ENCODE measurements at places on chromosomes 12 and 14. TPM values are rescaled to one million over a fixed set of nuclear protein-coding genes. Genes with fewer than 3 reads are reported as not detected.

- no peak within 1 kb of the TSS for H3K4me3 ChIP-seq
- no peaks in the 10 kb centered on the region for H3K36me3 ChIP-seq
- no peak for DNase-seq
- no peaks in the 10 kb centered on the region for H3K4me1 ChIP-seq
- H3K27me3 ChIP-seq = no peaks in the 10 kb centered on the region
These were observed at the start of gene EVL for GRCh38 chr14:100065111-100065871. Gene EVL, plus strand, starts transcription at chr14:100065422. Its CDS starts 79 bp downstream, at chr14:100065501.

DNA sequence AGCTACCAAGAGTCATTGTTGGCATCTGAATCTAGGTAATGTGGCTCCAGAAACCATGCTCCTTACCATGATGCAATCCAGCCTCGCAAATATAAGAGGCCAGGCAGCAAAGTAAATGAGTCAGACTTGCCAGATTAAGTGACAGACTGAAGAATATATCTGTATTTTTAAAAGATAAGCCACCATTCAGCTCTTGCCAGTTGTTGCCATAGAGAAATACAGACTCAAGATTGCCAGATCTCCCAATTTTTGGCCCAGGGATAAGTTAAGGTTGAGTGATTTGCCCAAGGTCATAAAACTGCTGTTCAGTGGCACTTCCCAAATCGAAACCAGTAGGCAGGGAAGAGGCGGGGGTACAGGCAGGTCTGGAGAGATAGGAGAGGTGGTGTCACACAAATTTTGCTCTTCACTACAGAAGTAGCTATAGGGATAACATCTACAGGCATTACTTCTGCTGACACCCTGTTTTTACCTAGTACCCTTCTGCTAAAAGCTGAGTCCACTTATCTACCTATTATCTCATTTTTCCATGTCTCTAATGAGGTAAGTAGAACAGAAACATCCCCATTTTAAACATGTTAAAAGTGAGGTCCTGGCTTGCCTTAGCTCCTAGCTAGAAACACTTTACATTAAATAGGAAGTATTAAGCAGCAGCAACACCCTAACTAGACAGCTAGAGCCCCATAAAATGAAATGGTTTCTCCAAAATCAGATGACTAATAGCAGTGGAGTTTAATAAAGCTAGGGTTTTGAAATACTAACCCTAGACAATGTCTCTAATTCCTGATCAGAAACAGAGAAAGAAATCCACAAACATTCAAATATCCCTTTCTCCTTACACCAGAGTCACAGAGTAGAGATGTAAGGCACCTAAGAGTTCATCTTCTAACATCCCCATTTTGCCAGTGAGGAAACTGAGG lies 19.5 kb downstream of the DCAF5 start:
- DNase-seq = no peak
- H3K27ac ChIP-seq = no peak overlapping the region
- H3K36me3 ChIP-seq = no peaks in the 10 kb centered on the region
- no peak overlapping the region for H3K4me3 ChIP-seq
- H3K4me1 ChIP-seq = peaks cover 3% of the 10 kb centered on the region

DNA sequence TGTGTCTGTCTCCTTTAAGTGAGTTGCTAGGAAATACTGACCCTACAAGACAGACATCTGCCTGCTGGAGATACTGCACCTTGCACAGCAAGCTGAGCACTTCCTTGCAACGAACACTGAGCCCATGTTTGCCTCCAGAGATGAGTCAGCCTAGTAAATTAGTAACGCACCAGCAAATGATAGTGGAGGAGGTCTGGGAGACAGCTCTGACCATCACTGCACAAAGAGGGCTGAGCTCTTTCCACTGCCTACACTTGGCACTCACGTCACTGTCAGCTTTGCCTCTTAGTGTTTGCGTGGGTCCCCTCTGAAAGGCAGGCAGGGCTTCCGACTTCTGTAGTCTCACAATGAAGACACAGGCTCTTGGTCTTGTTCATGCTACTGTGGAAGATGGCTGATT lies 109.0 kb downstream of the APAF1 start:
- no peak for DNase-seq
- no peaks in the 10 kb centered on the region for H3K36me3 ChIP-seq
- no peak overlapping the region for H3K4me3 ChIP-seq
- H3K27me3 ChIP-seq = no peaks in the 10 kb centered on the region
- H3K27ac ChIP-seq = no peak overlapping the region

GRCh38 chr14:35678403-35679028 lies 130.6 kb downstream of the RALGAPA1 start:
- no peak overlapping the region for H3K27ac ChIP-seq
- H3K4me1 ChIP-seq = no peaks in the 10 kb centered on the region
- no peaks in the 10 kb centered on the region for H3K27me3 ChIP-seq
- H3K4me3 ChIP-seq = no peak overlapping the region

DNA sequence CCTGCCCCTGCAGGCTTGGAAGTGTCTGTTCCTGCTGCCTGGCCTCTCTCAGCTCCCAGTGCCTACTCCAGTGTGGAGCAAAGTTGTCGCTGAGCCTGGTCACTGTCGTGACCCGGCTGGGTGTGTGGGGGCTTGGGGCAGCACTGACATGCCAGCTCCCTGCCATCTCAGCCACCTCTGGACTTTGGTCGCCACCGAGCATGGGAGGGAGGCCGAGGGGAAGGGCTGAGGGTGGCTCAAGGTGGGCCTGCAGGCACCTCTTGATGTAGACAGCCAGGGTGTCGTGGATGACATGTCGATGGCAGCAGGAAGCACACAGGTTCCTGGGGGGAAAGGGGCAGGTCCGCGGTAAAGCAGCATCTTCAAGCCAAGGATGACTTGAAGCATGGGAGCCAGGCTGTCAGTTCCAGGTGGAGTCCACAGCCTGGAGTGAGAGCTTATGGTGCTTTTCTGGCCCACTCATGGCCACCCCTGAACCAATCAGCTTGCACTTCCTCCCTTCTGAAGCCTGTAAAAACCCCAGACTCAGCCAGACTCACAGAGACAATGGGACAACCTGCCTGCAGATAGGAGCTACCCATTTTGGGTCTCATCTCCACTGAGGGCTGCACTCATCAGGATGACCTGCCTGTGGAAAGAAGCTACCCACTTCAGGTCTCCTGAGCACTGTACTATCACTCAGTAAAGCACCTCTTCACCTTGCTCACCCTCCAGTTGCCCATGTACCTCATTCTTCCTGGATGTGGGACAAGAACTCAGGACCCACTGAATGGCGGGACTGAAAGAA lies 210.1 kb downstream of the MON2 start:
- H3K27ac ChIP-seq = no peak overlapping the region
- no peak overlapping the region for H3K4me3 ChIP-seq
- no peaks in the 10 kb centered on the region for H3K27me3 ChIP-seq
- H3K36me3 ChIP-seq = no peaks in the 10 kb centered on the region
- H3K4me1 ChIP-seq = peaks cover 8% of the 10 kb centered on the region

- H3K4me3 ChIP-seq = no peak overlapping the region
- H3K27ac ChIP-seq = no peak overlapping the region
- H3K27me3 ChIP-seq = no peaks in the 10 kb centered on the region
- no peak for DNase-seq
These were observed 17.7 kb upstream of the NEDD1 start for GRCh38 chr12:96889273-96889933.

DNA sequence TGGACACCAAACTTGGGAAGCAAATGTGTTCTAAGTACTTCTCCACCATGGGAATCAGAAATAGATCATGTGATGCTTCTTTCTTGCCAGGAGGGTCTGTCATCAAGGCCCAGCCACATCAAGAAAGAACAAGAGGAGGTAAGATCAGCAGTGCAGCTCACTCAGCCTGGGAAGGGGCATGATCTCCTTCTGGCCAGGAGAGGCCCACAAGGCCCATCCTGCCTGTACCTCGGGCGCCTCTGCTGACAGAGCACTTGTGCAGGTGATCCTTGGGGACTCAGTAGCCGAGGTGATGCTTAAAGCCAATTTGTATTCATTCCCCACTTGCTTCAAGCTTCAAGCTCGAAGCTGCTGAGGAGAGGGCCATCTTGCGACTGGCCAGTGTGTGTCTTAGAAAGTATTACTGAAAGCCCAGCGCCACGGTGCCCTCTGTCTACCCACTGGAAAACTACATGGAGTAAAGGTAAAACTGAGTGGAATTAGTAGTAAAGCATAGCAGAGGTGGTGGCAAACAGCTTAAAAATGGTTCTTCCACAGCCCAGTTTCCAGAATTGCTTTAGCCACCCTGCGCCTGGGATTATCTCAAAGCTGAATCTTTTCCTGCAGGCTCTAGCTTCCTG lies 26.2 kb downstream of the RTRAF start:
- H3K4me3 ChIP-seq = no peak overlapping the region
- no peak overlapping the region for H3K27ac ChIP-seq
- no peaks in the 10 kb centered on the region for H3K27me3 ChIP-seq
- H3K4me1 ChIP-seq = peaks cover 2% of the 10 kb centered on the region

DNA sequence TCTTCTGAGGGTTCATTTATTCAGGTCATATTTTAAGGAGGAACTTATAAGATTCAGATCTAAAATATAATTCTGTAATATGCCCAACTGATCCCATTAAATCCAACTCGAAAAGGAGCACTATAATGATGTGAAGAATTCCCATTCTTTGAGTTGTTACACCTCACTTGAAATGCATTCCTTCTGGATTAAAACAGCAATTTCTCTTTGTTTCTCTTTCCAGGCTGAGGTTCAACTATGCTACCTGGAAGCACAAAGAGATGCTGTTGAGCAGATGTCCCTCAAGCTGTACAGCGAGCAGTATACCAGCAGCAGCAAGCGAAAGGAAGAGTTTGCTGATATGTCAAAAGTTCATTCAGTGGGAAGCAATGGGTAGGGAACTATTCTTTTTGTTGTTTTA lies 260.6 kb upstream of the NPAS3 start:
- H3K27me3 ChIP-seq = no peaks in the 10 kb centered on the region
- DNase-seq = no peak
- no peak overlapping the region for H3K4me3 ChIP-seq
- no peaks in the 10 kb centered on the region for H3K36me3 ChIP-seq
- H3K27ac ChIP-seq = no peak overlapping the region
- no peaks in the 10 kb centered on the region for H3K4me1 ChIP-seq

- H3K4me1 ChIP-seq = peaks cover 6% of the 10 kb centered on the region
- H3K4me3 ChIP-seq = peak overlapping the region; percentile 81
- H3K27me3 ChIP-seq = no peaks in the 10 kb centered on the region
- no peak for DNase-seq
- no peaks in the 10 kb centered on the region for H3K36me3 ChIP-seq
- H3K27ac ChIP-seq = no peak overlapping the region
These were observed 949 bp downstream of the PLBD2 start for GRCh38 chr12:113359133-113359938.

DNA sequence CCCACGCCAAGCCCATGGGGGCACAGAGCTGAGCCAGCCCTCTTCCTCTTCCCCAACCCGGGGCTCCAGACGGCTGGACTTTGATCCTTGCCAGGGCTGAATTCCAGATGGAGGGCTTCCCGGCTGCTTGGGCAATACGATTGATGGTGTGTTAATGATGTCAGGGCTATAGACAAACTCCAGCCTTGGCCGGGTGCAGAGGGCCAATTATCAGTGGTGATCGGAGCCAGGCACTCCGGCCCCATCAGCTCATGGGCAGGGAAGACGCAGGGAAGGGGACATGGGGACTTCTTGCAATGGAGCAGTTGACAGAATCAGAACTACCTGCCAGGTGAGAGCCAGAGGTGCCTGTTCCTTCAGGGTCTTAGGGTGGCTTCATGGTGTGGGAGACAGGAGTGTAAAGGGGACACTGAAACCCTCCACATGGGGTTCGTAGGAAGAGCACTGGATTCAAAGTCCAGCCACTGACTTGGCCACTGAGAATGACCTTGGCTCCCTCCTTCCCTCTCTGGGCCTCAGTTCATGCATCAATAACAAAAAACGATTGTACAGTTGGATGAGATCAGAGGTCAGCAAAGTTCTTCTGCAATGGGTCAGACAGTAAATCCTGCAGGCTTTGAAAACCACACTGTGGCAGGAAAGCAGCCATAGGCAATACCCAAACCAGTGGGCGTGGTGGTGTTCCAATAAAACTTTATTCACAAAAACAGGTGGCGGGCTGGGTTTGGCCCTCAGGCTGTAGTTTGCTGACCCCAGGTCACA lies 333.7 kb downstream of the MED13L start:
- DNase-seq = no peak
- H3K27me3 ChIP-seq = no peaks in the 10 kb centered on the region
- no peak overlapping the region for H3K27ac ChIP-seq
- H3K4me1 ChIP-seq = no peaks in the 10 kb centered on the region
- H3K4me3 ChIP-seq = no peak overlapping the region
- H3K36me3 ChIP-seq = no peaks in the 10 kb centered on the region

DNA sequence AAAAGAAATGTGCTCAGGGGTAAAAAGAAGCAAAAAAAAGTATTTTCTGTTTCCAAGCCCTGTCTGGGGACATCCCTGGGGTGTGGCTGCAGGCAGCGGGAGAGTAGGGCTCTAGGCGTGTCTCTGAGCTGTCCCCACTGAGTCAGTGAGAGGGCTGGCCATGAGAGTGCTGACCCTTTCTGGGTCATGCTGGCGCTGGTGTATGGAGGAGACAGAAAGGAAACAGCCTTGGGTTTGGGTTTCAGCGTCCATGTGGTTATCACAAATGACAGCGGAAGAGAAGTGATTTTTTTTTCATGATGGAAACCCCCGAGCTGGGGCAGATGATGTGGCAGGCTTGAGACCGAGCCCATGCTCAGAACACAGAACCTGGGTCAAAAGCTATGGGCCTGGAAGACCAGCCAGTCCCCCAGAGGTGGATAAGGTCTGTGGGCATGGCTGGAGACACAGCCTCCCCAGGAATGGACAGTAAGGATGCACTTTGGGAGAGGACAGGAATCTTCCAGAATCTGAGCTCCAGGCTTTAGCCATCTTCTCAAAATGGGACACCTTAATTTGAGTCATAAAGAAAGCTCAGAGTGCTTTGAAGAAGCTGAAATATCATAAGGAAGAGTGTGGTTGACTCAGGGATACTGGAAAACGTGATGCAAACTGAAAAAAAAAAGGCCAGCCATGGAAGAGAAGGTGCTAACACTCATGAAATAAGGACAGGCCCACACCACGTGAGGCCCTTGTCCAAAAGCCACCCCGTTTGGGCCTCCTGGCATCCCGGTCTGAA lies 36.2 kb downstream of the SYNE3 start:
- H3K4me1 ChIP-seq = peaks cover 10% of the 10 kb centered on the region
- H3K4me3 ChIP-seq = no peak overlapping the region
- no peak overlapping the region for H3K27ac ChIP-seq
- no peaks in the 10 kb centered on the region for H3K36me3 ChIP-seq
- DNase-seq = no peak
- H3K27me3 ChIP-seq = no peaks in the 10 kb centered on the region

The ART4 gene
- not detected for total RNA-seq

The MORN3 gene
- 0.93 TPM for total RNA-seq

The SERPINA9 gene
- total RNA-seq = not detected

The CLEC12A gene
- not detected for total RNA-seq

The B4GALNT1 gene
- 1.5 TPM for total RNA-seq

The CD4 gene
- total RNA-seq = 3.2 TPM
